ENCODE measurements at places on chromosomes 1 and 21.

- peak; percentile 19 for DNase-seq
These were observed at the start of gene MYOM3 for GRCh38 chr1:24111996-24112779. MYOM3 (minus strand) TSS chr1:24112135; CDS start chr1:24108636, 3,499 bp downstream.

DNA sequence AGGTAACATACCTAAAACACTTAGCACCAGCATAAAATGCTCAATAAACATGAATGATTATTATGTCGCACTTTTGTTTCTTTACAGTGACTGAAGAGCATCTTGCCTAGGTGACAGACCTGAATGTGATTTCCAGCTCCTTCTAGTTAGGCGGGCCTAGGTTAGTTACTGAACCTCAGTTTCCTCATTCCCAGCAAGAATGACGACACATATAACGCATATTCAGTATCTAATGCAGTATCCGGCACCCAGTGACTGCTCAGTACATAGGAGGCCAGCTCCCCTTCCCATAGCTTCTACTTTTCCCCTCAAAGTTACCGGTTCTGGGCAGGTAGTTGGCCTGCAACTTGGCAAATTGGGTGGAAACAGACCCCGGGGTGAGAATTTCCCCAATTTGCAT, 763 bp downstream of the AUNIP start:
- DNase-seq: no peak

GRCh38 chr1:243312952-243313634, 57.3 kb downstream of the SDCCAG8 start:
- DNase-seq: peak; percentile 25

DNA sequence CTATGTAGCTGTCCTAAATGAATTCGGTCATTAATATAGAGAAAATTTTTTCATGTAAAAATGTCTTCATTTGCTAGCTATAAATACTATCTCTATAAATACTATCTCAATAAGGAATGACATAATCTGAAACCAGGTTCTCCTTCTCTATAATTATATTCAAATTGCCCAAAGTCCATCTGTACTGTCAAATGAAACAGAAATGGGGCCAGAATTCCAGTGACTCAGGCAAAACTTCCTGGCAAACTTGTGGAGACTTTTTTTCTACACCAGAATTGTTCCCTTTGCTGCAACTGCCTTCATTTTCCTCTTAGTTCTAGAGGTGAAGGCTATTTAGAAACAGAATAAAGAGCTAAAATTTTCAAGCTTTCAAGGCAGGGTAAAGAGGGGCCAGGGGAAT, 152.5 kb downstream of the KCNH1 start:
- DNase-seq: no peak
